ENCODE measurements at places on chromosomes 2 and 18.

GRCh38 chr2:128776461-128777195, 458.0 kb upstream of the HS6ST1 start:
- no peak for DNase-seq

- no peak for DNase-seq
Measured at GRCh38 chr2:107376909-107377308, 449.8 kb upstream of the RGPD4 start.

- DNase-seq: no peak
Measured at GRCh38 chr18:12278215-12278671, 24.1 kb downstream of the CIDEA start.

DNA sequence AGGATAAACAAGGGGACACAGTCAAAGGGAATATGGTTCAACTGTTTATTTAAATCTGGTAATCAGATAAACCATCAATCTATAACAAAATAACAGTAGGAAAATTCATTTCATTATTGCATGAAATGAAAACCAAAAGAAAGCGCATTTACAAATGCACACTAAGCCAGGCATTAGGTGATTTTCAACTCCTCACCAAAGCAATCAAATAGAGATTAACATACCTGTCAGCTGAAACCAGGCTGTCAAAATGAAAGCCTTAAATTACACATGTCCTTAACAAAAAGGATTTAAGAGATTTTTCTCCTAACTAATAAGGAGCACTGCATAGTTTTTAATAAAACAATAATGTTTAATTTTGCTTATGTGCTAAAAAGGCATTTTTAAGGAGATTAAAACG, 23.0 kb downstream of the STK39 start:
- no peak for DNase-seq

GRCh38 chr2:122682356-122682755, 926.9 kb downstream of the TSN start:
- no peak for DNase-seq

- no peak for DNase-seq
Measured at GRCh38 chr18:46909497-46909896, 7.8 kb downstream of the PIAS2 start.
